ENCODE measurements at places on chromosomes 11 and 22.

- no peak for DNase-seq
Observed at GRCh38 chr11:113141010-113141409, 173.4 kb upstream of the TTC12 start.

DNA sequence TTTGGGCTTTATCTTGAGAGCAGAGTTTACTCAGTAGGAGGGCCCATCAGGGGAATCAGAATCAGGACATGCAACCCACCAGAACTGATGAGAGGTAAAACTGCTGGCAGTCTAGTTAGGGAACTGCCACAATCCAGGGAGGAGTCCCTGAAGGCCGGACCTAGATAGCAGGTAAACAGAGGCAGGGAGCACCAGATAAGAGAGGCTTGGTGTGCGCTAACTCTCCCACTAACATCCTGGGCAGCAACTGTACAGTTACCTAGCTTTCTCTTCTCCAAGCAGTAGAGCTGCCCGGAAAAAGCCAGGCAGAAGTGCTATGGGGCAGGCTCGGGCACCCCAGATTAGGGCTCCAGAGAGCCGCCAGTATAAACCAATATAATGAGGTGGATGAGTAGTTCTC is 865 bp upstream of the AMOTL1 start:
- no peak for DNase-seq

DNA sequence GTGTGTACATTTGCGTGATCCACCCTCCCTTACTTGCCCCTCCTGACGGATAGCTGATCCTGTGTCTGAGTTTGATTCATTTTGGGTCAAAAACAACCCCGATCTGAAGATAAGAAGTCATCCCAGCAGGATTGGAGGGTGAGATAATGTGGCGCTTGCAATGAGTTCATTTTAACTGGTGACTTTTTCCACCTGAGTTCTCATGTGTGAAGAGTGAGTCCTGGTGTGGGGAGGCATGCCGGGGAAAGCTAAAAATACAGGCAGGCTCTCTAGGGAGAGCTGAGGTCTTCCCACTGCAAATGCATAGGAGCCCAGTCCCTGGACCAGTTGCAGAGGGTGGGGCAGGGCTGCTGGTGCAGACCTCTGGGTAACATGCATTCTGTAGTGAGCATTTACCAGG is 35.7 kb upstream of the ELF5 start:
- no peak for DNase-seq

DNA sequence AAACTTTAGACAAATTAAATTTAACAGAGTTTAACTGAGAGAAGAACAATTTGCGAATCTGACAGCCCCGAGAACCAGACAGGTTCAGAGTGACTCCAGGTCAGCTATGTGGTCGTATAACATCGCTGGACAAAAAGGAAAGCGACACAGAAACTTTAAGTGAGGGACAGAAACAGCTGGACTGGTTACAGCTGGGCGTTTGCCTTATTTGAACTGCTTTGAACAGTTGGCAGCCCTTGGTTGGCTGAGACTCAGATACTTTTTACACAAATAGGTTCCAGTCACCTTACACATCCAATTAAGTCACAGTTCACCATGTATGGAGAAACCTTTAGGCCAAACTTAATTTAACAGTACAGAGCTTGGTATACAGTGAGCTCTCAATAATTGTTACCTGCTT is 436.9 kb downstream of the GUCY1A2 start:
- no peak for DNase-seq

DNA sequence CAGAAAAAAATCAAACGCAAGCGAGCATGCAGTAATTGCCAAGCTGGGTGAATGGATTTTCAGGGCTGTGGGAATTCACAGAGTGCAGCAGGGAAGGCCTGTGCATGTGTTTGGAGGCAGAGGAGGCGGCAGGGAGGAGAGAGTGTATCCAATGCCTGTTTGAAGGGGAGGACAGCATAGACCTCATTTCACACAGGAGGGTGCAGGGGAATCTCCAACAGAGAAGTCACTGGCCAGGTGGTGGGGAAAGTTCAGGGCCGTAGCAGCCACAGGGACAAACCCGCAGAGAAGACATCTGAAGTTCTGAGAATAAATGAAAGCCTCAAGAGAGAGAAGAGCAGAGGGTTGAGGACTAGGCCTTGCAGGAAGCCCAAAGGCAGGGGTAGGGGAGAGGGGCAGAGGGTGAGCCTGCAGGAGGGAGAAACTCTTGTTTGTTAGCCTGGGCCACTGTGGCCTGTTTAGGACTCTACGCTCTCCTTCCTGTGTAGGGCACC is 19.2 kb upstream of the KDM2A start:
- DNase-seq: no peak

GRCh38 chr11:4064278-4064955 is 30.2 kb upstream of the RRM1 start:
- no peak for DNase-seq

- DNase-seq: no peak
Observed at GRCh38 chr11:27913650-27914049, 194.3 kb downstream of the KIF18A start.

- no peak for DNase-seq
Observed at GRCh38 chr11:1165256-1166041, 7.7 kb downstream of the MUC5AC start.

- no peak for DNase-seq
Observed at GRCh38 chr22:43110927-43111623, 525 bp downstream of the BIK start.

- no peak for DNase-seq
Observed at GRCh38 chr11:113184498-113184897, 129.9 kb upstream of the TTC12 start.

DNA sequence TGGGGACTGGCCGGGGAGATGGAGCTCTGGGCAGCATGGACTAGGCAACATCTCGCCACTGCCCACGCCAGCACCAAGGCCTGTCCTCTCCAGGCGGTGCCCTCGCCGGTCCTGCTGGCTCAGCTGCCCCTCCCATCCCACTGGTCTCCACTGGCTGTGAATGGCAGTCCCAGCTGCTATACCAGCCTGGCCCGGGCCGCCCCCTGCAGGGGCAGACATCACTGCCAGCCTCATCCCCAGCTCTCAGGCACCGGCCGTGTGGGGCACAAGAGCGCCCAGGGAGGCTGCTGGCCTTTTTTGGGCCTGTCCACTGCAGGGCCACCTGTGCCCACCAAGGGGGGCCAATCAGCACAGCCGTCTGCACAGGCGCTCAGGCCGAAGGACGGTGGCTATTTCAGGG is 30.1 kb upstream of the H19 start:
- DNase-seq: no peak

DNA sequence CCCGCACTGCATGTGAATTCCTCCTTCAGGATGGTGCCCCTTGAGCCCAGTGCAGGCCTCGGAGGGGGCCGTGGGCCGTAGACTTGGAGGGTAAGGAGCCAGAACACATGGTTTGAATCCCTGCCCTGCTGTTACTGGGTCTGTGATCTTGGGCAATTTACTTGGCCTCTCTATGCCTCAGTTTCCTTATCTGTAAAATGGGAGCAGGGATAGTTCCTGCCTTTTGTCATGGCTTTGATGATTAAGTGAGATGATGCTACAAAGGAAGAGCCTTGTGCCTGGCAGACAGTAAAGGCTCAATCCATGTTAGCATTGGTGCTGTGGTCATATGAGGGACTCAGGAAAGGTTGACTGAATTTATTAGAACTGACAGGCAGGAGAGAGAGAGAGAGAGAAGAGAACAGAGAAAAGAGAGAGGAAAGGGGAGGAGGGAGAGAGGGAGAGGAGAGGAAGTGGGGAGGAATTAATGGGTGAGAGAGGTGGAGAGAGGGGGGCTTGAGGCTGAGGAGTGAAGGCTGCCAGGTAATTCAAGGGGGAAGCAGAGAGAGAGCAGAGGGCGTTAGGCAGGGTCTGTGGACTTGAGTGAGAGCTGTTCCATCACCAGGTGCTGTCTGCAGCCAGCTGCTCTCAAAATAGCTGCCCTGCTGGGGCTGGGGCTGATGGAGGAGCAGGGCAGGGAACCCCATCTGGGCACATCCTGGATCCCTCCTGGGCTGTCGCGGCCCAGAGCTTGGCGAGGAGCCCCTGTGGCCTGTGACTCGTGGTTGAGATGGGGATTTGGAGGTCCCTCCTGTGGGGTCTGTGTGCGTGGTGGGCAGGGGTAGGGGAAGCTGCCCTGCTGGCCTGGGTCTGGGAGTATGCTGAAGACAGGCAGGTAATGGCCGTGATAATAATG is 44.1 kb downstream of the MCM5 start:
- DNase-seq: no peak

GRCh38 chr22:38572065-38572464 is 2.1 kb upstream of the DMC1 start:
- no peak for DNase-seq

DNA sequence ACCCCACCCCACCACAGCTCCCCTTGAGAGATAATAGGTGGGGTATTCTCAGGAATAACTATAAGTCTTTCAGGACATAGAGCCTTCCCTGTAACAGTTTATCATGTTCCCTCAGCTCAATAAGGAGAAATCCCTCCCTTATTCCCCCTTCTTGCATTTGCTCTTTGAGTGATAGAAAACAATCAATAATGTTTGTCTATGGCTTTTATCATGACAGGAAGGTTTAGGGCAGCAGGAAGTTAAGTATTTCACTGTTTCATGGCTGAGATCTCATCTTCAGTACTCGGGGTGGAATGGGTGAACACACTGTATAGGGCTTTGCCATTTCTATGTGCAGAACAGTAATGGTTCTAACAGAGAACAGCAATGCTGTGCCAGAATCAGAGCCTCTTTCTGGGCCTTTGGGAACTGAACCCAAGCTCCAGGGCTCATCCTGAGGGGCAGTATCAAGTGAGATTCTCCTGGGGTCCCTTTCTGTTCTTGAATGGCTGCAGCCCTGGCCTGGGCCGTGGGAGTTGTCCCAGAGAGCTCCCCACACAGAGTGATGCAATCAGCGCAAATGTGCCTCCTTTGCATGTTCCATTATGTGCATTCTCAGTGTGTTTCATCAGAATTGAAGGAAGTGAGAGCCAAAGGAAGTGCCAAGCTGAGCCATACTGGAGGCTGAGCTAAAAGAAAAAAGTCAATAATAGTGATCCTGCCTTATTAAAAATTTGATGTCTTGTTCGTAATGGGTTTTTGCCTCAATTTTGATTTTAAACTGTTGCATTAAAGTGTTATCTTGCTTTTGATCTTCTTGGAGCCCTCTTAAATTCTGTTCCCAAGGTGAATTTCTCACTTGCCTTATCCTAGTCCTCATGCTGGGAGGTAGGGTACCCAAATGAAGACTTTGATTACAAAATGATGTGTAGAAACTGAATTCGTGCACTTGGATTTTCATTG is 2.9 kb upstream of the CYP2R1 start:
- DNase-seq: peak; percentile 42

DNA sequence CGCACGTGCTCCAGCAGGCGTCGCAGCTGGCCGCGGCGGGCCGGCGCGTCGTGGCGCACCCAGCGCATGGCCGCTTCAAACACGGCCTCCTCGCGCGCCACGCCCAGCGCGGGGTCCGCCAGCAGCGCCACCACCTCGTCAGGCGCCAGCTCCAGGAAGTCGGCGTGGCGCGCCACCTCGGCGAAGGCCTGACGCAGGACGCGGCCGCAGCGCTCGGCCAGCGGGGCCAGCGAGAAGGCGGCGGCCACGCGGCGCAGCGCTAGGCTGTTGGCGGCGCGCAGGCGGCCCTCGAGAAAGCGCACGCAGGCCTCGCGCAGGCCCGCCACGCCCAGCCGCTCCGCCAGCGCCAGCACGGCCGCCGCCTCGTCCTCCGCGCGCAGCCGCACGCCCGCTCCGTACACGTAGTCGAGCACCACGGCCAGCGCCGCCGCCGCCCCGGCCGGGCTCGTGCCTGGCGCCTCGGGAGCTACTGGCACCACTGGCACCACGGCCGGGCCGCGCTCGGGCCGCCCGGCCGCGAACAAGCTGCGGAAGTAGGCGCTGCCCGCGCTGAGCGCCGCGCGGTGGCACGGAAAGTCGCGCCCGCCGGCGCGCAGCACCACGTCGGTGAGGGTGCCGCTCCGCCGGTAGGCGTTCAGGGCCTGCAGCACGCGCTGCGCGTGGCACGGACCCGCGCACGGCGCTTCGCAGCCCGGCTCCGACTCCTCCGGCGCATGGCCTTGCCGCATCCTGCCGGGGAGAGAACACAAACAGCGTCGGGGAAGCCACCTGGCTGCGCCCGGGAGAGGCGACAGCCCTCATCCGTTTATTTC is 2.9 kb downstream of the KLHL35 start:
- peak; percentile 41 for DNase-seq

GRCh38 chr22:17501679-17502285 is 61.5 kb upstream of the SLC25A18 start:
- DNase-seq: no peak

- DNase-seq: peak; percentile 28
Observed at GRCh38 chr22:23527971-23528740, 51.9 kb downstream of the IGLL1 start.

- DNase-seq: no peak
Observed at GRCh38 chr22:47408409-47408808, 646.0 kb downstream of the TBC1D22A start.

GRCh38 chr11:9001736-9002135 is 2.1 kb downstream of the NRIP3 start:
- DNase-seq: no peak

- DNase-seq: no peak
Observed at GRCh38 chr11:107116358-107116757, 98.1 kb upstream of the GUCY1A2 start.

DNA sequence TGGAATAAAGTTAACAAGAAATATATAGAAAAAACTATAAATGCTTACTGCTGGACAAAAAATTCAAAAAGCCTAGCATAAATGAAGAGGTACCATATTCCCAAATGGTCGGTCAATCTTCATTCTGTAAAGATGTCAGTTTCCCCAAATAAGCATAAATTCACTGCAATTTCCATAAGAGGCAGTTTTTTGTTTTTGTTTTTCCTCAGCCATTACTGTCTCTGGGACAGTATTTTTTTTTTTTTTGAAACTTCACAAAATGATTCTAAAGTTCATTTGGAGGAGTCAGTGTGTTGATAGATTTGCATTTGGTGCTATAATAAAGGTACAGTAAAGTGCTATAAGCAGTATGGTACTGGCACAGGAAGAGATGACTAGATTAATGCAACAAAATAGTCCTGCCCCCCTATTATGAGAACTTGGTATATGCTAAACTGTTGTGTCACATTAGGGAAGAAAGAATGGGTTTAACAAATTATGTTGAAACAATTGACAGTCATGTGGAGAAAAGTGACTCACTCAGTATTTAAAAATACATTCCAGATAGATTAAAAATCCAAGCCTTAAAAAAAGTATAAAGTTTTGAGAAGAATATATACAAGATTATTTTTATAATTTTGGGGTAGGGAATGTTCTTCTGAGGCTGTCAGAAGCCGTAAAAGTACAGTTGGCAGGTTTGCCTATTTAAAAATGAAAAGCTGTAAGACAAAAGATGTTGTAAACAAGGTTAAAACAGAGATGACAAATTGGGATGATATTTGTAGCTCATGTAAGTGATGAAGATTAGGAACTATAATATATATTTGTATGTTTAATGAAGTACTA is 2.6 kb upstream of the FTH1 start:
- DNase-seq: no peak

- no peak for DNase-seq
Observed at GRCh38 chr11:66891851-66892660, 35.2 kb downstream of the LRFN4 start.

GRCh38 chr22:49953680-49954344 is 6.8 kb upstream of the PIM3 start:
- DNase-seq: no peak

All from dorsolateral prefrontal cortex (tissue), 122 donors.